Progenitor cell of endocrine pancreas (in vitro differentiated cells): ENCODE measurements at places on chromosomes 13 and 19. TPM values are rescaled to one million over a fixed set of nuclear protein-coding genes. Genes with fewer than 3 reads are reported as not detected.

Gene COPE
- total RNA-seq = 189 and 192 TPM in 2 replicates

DNA sequence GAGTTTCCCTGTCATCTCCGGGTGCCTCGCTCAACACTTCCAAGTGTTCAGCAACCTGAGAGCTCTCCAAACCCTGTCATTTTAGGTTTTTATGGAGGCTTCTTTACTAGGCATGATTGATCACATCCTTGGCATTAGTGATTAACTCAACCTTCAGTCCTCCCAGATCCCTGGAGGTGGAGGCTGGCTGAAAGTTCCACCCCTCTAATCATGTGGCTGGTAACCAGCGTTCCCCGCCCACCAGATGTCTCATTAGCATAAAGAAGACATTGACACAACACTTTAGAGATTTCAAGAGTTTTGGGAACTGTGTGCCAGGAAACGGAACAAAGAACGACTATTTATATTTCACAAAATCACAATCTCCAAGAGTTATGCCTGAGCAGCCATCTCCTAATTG lies 71.1 kb upstream of the RGCC start:
- DNase-seq = no peak

- no peak for DNase-seq
Observed at GRCh38 chr13:35789335-35790165, 313.1 kb upstream of the MAB21L1 start.

Gene KL
- total RNA-seq = 0.93 and 1.1 TPM in 2 replicates

DNA sequence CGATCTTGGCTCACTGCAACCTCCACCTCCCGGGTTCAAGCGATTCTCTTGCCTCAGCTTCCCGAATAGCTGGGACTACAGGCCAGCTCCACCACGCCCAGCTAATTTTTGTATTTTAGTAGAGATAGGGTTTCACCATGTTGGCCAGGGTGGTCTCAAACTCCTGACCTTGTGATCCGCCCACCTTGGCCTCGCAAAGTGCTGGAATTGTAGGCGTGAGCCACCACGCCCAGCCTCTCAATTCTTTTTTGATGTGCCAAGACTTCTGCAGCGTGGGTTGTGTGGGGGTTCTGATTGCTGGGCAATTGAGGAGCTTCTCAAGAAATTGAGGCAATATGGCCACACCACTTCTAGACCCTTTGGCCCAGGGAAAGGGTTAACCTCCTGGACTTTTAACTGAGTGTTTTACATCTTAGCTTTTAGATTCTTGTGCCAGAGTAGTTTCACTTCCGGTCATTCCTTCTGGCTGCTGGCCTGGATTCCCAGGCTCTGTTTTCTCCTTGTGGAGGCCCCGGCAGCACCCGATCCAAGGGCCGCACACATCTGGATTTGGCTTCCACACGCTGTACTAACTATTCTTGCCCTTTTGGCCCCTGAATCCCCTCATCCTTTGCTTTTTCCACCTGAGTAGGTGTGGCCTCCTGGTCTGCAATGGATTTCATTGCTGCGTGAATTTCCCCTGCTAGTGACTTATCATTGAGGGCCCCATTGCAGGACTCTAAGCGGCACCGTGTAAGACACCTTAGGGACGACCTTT lies 14.7 kb downstream of the SMARCA4 start:
- DNase-seq = no peak

Gene F2RL3
- not detected in 2 replicates for total RNA-seq

Gene CEACAM4
- total RNA-seq = not detected in 2 replicates

Gene ZNF835
- total RNA-seq = 0.17 and 0.29 TPM in 2 replicates

DNA sequence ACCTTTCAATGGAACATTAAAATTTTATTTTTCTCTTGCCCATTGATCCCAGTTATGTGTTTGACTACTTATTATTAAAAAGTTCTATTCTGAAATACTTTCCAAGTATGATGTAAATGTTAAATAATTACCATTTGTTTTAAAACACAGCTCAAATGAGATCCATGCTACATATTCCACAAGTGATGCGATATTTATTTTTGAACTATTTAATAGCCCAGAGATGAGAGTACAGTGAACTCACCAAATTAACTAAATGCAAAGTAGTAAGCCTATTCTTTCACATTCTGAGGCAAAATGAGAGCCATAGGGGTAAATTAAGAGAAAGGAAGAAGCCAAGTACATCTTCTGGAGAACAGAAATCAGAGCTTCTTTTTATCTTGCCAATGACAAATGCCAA lies 1.2 kb upstream of the DCLK1 start:
- DNase-seq = no peak

- DNase-seq = no peak
Observed at GRCh38 chr13:19764237-19764636, 18.5 kb downstream of the PSPC1 start.

- DNase-seq = no peak
Observed at GRCh38 chr13:110214637-110215036, 92.3 kb downstream of the COL4A1 start.

DNA sequence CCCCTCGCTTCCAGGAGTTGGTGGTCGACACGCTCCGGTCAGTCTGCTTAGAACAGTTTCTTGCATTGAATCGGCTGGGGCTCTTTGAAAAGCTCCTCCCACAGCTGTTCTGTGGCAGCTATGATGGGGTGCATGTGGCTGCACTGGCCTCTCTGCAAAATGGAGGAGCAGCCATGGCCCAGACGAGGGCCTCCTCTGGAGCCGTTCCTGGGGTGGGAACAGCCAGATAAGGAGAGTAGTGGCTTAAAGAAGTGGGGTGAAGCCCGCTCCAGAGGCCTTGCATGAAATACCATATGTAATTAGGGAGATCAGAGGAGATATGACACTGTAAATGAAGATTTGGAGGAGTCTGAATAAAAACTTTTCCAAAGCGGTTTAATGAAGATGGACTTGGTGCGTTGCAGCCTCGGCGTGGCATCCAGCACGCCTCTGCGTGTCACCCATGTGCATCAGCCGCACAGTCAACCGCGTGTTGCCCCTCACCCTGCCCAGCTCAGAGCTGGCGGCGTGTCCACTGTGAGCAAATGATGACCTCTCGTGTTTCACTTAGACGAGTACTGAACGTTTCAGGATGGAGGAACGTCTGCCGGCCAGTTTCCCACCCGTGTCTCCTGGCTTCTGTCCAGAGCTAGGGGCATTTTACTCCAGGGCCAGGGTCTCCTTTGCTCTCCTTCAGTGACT lies 199.2 kb downstream of the TEX29 start:
- no peak for DNase-seq

DNA sequence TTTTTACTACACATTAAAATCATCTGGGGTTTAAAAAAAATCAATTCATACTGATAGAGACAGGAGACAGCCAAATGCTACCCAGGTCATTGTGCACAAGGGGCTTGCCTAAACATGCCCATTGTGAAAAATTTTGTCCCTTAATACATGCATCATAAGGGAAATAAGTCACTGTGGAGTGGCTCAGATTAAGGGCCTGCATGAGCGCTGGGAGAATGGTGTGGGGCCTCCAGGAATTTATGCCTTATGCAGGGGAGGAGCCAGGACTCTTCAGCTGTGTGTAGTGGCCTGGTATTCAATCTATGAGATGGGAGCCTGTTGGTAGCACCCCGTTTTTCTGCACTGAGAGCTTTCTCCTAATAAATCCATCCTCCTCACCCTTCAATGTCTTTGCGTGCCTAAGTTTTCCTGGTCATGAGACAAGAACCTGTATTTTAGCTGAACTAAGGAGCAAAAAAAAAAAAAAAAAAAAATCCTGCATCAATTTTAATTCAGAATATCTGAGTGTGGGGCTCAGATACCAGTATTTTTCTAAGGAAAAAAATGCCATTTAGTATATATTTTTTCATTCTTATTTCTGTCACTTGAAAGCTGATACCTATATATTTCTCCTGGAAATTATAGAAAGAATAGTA lies 997.6 kb upstream of the ATXN8OS start:
- no peak for DNase-seq

Gene SERP2
- total RNA-seq = 6.3 and 6.8 TPM in 2 replicates

Gene CEACAM20
- total RNA-seq = not detected in 2 replicates

DNA sequence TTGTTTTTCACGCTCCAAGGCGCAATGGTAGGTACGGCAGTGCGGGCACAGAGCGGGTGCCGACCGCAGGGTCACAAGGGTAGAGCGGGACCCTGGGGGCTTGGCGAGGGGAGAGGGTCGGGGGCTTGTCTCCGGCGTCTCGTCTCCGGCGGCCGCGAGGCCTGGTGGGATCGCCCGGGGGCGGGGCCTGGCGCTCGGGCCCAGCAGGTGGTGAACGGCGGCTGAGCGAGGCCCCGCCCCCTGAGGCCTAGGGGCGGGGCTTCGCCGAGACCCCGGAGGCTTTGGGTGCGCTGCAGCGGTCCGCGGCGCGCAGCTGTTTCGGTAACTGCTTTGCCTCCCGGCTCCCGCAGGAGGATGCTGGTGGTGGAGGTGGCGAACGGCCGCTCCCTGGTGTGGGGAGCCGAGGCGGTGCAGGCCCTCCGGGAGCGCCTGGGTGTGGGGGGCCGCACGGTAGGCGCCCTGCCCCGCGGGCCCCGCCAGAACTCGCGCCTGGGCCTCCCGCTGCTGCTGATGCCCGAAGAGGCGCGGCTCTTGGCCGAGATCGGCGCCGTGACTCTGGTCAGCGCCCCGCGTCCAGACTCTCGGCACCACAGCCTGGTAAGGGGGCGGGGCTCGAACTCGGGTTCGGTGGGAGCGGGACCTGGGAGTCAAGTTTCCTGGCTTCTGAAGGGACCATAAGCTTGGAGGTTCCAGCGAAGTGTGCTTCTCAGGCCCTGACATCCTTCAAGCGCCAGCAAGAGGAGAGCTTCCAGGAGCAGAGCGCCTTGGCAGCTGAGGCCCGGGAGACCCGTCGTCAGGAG lies at the start of gene TSEN34:
Gene TSEN34, plus strand, starts transcription at position 298 of the 800 bp plus-strand sequence. Its CDS starts 57 bp downstream, at position 355.
- peak; percentile 82 for DNase-seq

DNA sequence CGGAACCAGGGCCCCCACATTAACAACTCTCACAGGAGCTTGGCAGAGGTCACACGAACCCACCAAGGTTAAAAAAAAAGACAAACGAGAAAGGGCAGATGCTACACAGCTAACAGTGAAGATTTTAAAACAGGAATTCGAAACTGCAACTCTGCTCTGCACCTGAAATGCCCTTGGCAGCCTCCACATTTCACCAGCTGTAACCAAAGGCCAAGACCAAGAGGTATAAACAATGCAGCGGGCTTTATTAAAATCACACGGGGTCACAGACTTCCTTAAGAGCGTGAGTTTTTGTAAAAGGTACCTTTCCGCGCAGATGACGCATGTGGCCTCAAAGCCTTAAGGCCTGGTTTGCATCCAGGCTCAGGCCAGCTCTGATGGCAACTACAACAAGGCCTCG lies 88.2 kb downstream of the STK24 start:
- no peak for DNase-seq

DNA sequence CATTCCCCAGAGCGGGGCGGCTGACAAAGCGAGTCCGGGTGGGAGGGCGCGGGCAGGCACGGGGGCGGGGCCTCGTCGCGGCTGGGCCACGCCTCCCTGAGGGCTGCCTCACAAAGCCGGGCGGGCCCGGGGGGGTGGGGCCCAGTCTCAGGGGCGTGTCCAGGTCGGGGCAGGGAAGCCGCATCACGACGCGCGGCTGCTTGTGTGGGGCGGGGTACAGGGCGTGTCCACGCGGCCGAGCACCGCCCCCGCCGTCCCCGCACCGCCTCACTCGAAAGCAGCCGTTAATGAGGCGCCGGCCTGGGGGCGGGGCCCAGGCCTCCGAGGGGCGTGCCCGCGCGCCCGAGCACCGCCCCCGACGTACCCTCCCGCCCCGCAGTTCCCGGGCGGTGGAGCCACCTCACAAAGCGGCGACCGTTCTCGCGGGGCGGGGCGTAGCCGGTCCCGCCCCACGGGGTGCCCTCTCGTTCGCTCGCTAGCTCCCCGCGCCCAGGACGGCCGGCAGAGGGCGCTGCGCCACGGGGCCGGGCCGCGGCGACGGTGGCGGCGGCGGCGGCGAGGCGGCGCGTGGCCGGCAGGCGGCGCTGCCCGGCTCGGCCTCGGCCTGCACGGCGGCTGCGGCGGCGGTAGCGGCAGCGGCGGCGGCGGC lies at the start of gene CARM1:
Gene CARM1, plus strand, starts transcription at position 599 of the 649 bp plus-strand sequence. CDS start 150 bp downstream, outside the sequence.
- peak; percentile 99 for DNase-seq

- no peak for DNase-seq
Observed at GRCh38 chr13:98428256-98428966, 148.5 kb downstream of the STK24 start.

Gene KLK11
- not detected in 2 replicates for total RNA-seq

DNA sequence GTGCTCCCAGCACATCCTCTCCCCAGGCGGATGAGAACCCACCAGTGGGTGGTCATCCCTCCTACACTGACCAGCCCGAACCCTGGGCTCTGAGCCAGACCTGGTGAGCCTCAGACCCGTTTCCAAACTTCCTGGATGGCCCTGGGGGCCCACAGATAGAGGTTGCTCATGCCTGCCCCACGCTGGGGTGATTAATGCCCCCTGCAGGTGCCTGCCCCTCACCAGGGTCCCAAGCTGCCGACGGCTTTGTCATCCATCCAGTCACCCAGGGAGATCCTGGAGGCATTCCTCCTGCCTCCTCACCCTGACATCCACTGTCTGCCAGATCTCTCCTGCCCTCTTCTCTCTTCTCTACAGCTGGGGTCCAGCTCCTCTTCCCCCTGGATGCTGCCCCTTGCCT lies 28.4 kb upstream of the PLA2G4C start:
- no peak for DNase-seq

Gene GPR12
- total RNA-seq = not detected in 2 replicates

DNA sequence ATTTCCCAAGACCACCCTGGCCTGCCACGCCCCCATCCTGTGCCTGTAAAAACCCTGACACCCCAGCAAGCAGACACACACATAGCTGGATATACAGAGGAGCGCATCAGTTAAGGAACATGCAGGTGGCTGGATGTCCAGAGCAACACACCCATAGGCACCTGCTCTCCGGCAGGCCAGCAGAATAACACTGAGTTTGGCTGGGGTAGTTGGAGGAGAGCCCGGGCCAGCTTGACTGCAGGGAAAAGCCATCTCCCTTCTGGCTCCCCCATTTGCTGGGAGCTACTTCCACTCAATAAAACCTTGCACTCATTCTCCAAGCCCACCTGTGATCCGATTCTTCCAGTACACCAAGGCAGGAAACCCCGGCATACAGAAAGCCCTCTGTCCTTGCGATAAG lies 8.9 kb downstream of the RASL11A start:
- DNase-seq = no peak

Gene CFAP97D2
- not detected in 2 replicates for total RNA-seq

Gene MIR17HG
- total RNA-seq = 13.8 and 14.0 TPM in 2 replicates

DNA sequence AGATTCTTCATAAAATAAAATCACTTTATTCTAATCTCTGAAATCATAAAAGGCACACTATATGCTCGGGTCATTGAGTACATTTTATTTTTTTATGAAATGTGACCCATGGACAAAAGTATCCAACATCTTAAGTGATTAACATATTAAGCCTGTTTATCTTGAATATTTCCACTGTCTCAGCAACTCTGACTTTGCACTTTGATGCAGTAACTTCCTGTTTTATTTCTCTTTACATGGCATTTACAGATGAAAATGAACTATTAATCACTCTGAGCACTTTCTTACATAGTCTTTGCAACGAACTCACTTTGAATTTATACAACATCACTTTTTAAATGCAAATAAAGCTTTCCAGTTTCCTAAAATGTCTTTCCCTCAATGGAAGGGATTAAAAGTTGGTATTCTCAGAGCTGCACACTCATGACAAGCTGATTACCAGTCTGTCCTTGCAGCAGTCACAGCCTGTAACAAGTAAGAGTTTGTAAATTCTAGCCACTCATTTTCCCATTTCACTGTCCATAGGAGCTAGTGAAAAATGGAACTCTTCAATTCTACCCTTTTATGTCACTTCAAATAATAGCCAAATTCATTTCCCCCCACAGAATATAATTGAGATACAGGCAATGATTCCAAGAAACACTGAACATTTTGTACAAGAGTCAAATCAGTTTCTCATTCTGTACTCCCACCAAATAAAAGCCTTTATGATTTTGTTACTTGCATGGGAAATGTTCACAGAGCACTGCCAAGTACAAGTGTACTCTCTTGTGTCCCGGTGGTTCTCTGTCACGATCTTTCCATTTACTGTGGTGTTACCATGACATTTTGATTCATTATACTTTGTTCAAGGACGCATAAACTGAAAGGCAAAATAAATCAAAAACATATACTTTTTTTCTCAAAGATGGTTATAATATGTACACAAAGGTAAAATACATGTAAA lies 1968.9 kb downstream of the PCDH9 start:
- DNase-seq = no peak
